Renal cortex interstitium (tissue), 15 donors: ENCODE measurements at places on chromosomes 2 and 18.

DNA sequence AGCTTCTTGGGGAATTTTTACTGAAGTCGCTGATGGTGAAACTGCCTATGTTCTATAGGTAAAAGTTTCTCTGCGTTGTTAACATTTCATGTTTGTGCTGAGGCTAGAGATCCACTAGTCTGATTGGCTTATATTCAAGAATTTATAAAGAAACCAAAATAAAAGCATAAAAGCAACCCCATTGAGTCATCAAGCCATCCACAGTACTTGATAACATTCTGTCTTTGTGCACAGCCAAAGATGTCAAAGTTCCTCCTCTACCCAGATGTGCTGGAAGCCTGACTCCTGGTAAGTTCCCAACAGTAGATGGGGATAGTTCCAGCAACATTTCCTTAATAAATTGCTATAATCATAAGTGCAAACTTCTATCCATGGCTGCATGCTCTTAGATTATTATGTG lies 107.8 kb downstream of the TANC1 start:
- no peak for DNase-seq

GRCh38 chr18:31204833-31205232 lies 42.2 kb upstream of the DSC1 start:
- no peak for DNase-seq

- no peak for DNase-seq
These were observed at the start of gene ST8SIA3 for GRCh38 chr18:57352271-57352701. ST8SIA3 (plus strand) TSS chr18:57352557; CDS start chr18:57352847, 290 bp downstream.

DNA sequence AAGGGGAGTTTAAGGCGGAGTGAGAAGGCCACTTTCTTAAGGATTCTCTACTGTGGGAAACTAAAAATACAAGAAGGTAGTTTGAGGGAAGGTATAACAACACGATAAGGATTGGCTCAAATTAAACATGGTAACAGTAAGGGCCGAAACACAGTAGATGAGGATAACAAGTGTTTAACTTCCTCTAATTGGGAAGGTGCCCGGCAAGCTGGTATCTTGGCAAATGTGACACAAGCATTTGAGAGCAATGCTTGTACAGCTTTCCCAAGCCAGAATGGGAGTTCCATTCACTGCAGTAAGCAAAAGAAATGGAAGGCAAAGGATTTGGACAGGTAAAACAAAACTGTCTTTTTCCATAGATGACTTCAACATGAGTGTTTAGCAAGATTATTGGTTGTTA lies 19.8 kb downstream of the USP40 start:
- DNase-seq = no peak

- no peak for DNase-seq
These were observed 74.2 kb downstream of the SMAD7 start for GRCh38 chr18:48876590-48876989.

- no peak for DNase-seq
These were observed 40.0 kb downstream of the MARCO start for GRCh38 chr2:118982039-118982438.

DNA sequence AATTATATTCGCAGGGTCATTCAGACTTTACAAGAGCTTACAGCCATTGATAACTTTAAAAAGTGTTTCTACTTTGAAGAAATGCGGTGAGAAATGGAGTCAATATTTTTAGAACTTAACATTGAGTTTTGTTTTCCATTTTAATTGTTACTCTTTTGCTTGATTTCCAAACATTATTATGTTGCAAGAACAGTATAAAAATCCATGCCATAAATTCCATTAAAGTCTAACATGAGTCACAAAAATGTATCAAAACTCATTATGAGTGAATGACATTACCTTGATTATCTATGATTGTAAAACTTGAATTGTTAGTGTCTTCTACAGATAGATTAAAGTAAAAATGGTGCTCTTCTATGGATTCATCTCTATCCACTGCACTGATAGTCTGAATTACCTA lies 92.6 kb downstream of the CDH19 start:
- no peak for DNase-seq

DNA sequence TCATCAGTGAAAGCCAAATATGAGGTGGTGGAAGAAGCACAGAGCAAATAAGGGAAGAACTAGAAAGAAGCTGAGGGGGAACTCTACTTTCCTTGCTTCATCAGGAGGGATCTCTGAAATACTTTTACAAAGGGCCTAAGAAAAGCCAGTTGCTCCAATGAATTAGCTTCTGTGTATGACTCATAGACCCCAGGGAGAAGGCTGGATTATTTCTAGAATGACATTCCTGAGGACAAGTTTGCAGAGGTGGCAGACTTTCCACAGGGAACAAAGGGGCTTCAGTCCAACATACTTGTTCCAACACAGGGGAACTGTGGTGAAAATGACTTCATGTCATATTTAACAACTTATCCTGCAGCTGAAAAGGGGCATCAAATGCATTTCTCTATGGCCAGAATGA lies 29.0 kb downstream of the DOK1 start:
- DNase-seq = no peak

DNA sequence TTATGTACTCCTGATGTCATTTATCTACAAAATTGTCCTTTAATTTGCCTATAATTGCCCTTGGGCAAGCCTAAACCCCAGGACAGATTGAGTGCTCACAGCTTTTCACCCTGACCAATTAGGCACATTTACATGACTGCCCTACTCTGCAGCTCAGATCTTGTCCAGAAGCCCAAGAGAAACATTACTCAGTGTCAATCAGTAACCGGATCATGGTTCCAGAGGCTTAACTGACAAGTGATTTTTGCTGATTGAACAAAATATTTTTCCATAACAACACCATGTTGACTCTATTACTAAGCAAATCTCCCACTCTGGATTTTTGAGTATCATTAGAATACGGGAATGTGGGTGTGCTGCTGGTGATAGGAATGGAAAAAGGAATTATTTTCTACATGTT lies 465.4 kb upstream of the TNP1 start:
- no peak for DNase-seq

GRCh38 chr2:217127744-217128143 lies 267.9 kb upstream of the TNP1 start:
- DNase-seq = no peak

- DNase-seq = no peak
These were observed 19.2 kb downstream of the NEURL3 start for GRCh38 chr2:96485751-96486651.

- no peak for DNase-seq
These were observed 38.4 kb downstream of the EPAS1 start for GRCh38 chr2:46335391-46336282.

DNA sequence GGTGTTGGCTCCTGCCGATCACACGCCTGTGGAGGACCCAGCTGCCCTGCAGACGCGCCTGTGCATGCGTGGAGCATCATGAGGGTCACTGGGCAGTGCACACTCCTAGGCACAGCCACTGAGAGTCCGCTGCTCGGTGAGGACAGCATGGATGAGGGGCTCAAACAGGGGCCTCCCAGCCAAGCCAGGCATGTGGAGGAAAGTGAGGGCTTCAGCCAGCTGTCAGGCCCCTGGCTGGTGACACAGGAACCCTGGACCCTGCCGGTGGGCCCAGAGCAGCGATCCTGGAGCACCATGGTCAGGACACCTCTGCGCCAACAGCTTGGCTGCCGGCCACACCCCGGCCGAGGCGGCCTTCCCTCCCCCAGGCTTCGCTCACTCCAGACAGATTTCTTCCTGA lies 171.2 kb downstream of the RTP5 start:
- DNase-seq = no peak

DNA sequence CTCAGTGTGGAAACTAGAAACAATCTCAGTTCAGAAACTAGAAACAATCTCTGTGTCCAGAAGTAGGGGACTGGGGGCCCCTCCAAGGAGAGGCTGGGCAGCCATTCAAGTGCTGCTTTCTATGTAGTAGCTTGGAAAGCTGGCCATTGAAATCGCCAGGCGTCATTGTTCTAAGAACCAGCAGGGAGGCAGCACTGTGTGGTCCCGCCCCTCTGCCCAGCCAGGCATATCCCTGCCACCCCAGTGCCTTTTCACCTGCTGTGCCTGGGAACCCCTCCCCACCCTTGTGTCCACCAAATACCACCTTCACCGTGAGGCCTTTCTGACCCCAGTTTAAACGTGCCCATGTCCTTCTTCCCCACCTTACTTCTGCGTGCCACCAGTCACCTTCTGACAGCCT lies 221.6 kb downstream of the GBX2 start:
- DNase-seq = no peak

GRCh38 chr2:95301876-95302641 lies 4.9 kb downstream of the KCNIP3 start:
- no peak for DNase-seq

DNA sequence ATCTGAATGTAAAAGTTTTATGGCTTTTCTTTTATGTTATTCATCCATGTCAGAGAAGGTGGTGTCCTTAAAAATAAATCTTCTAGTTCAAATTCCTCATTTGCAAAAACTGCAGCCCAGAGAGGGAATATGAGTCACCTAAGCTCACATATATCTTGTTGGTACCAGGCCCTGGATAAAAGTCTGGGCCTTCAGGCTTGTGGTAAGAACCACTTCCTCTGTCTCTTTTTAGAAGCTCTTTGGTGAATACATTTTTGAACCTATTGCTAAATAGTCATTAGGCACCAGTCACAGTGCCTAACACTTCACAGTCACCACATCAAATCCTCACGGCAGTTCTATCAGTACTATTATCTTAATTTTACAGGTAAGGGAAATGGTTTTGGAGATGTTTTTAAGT lies 199.2 kb downstream of the KCNS3 start:
- no peak for DNase-seq

DNA sequence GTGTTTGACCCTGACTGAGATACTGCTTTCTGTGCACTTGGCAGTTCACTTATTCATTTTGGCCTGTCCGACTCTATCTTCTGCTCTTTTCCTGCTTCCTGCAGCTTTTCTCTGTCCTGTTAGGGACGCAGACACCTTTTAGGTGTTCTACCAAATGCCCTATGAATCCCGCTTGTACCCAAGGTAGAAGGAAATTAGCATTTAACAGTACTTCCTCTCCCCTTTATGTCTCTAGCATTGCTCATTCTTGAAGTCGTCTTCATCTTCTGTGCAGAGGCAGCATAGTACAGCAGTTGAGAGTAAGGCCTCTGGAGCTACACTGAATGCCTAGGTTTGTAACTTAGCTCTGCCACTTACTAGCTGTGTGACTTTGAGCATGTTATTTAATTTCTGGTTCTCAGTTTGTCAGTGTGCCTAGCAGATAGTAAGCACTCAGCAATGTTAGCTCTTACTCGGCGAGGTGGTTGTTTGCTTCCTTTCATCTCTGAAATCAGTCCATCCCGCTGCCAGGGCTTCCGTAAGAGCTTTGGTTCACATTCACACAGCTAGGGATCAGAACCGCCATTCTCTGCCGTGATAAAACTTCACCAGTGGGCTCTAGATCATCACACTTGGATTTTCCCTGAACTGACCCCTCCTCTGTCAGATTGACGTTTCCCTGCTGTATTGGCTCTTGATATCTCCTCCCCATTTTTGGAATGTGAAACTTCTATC lies 1.4 kb downstream of the CCT7 start:
- DNase-seq = no peak

- no peak for DNase-seq
These were observed 352.8 kb downstream of the RNF144A start for GRCh38 chr2:7270011-7270431.

DNA sequence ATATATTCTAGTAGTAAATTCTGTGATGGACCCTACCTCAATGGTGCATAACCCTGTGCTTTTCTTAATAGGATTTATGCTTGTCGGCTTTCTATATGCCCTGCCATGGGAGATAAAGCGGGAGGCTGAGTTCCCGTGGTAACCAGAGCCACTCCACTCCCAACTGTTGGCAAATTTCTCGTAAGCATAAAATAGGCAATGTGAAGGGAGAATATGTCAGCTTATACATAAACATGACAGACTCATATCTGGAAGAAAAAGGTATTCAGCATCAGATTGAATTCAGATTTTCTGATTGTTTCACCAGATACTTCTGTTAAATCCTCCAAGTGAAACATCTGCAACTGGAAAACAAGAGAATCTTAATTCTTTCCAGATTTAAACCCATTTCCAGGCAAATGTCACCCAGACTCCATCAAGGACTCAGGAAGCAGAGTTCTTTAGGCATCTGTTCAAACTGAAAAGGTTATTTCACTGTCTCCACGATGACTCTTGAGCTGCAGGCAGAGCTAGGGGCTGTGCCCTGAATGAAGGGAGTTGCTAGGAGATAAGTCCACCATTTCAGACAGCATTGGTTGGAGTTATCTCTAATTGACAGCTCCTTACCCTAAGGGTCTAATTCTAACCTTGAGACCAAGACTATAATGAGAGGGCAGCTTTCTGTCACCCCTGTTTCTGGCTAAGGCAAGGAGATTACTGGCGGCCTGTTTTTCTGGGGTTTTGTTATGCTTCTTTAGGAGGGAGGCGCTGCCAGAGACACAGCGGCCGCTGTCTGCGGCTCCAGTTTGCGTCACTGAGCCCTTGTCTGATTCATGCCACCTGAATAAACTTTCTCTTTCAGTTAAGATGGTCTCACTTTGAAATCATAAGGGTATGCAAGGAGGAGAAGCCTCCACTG lies 381.3 kb downstream of the SOX11 start:
- no peak for DNase-seq

DNA sequence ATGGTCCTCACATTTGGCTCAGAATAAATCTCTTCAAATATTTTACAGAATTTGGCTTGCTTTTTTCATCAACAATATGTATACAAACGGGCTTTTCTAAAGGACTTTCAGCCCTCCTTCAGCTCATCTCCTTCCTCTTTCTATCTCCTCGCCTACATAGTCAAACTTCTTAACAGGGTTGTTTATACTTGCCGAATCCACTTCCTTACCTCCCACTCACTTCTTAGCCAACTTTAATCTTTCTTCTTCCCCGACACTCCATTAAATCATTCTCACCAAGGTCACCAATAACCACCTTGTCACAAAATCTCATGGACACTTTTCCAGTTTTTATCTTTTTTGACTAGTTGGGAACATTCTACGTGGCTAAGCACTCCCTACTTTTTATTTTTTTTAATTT lies 325.2 kb downstream of the PLCL1 start:
- DNase-seq = no peak

DNA sequence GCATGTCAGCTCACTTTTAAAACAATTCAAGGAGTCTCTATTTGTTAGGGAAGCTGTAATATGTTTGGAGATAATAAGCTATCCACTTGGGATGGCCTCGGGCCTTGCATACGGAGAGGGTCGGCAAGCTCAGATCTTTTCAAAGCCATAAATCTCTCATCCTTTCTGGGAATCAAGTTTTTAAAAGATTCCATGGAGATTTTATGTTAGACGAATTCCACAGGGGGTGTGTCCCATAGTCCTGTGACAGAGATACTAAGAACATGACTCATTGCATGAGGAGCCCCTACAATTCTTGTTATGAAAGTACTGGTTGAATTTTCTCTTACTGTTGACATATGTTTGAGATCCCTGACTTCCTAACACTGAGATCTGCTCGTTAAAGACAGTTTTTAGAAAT lies 108.7 kb downstream of the FEZ2 start:
- DNase-seq = no peak

- DNase-seq = no peak
These were observed 64.6 kb downstream of the DSEL start for GRCh38 chr18:67451960-67452359.
